ENCODE measurements at places on chromosomes 6 and 20.

GRCh38 chr6:27922949-27923348 lies 10.8 kb upstream of the OR2B2 start:
- DNase-seq, result no peak

GRCh38 chr20:48196001-48196400 lies 410.7 kb upstream of the SULF2 start:
- DNase-seq, result no peak

DNA sequence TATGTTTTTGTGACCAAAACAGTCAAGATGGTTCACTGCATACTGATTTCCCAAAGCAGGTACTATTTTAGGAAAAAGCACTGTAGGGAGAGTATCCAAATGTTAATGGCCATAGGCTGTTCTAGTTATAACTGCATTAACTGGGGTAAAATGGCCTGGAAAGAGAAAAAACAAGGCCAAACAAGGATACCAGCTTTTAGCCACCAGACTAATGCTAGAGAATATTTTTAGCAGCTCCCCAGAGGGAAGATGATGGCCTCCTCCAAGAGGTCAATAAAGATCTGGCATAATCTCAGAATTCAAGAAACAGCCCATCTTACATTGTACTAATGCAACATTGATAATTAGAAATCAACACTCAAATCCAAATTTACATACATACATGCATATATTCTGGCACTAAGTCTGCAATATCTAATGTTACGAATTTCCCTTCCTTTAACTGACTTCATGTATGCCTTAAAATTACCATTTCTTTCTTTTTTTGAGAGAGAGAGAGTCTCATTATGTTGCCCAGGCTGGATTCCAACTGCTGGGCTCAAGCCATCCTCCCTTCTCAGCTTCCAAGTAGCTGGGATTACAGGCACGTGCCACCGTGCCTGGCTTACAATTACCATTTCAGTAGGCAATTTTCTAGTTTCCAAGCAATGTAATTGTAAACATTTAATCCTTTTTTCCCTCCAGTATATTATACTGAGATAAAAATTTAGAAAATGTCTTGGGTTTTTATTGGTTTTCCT lies 9.3 kb downstream of the COX7A2 start:
- DNase-seq, result no peak

DNA sequence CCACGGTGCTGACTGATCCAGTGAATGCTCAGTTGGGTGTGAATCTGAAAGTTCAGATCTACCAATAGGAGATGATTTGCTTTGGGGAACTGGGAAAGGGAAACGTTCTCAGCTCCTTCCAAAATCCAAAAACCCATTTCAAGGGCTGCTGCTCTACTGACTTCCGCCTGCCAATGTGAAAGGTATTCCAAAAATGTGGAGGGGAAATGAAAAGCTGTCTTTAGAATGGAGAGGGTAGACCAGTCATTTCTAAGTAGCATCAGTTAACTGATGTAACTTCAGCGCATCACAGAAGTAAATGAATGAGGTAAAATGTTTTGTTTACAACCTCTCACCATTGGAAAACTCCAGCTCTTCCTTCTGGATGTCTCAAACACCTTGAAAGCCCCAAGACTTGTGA lies 19.6 kb upstream of the EYA2 start:
- DNase-seq, result no peak

- DNase-seq, result no peak
Observed at GRCh38 chr6:17149571-17149970, 47.7 kb downstream of the STMND1 start.

DNA sequence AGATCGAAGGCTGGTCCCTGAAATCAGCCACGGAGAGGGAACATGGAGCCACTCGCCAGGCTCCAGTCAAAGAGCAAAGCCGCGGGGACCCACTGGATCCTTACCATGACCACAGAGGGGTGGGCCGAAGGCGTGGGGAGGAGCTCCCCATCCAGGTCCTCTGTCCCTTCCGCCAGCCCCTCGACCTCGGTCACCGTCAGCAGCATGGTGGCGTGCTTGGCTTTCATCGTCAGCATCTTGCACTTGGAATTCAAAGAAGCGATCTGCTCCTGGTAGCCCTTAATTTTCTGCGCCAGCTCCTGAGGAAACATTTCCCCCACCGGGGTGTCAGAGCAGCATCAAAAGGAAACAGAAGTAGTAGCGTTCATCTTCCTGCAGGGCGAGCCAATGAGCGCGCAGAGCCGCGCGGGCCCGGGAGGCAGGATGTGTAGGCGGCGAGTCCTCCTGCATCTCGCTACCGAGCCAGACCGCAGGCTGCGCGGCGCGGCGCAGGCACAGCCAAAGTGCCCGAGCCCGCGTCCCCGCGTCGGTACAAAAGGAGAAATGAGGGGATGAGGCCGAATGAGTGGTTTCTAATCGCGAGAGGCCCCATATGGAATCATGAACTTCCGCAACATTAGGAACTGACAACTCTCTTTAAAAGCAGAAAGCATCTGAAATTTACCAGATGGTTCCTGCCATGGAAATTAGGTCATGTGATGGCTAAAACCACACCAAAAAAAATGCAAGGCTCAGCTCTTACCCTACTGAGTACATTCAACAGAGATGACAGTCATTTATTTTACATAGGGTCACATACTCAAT lies 335.2 kb downstream of the SYNE1 start:
- DNase-seq, result peak; percentile 53

DNA sequence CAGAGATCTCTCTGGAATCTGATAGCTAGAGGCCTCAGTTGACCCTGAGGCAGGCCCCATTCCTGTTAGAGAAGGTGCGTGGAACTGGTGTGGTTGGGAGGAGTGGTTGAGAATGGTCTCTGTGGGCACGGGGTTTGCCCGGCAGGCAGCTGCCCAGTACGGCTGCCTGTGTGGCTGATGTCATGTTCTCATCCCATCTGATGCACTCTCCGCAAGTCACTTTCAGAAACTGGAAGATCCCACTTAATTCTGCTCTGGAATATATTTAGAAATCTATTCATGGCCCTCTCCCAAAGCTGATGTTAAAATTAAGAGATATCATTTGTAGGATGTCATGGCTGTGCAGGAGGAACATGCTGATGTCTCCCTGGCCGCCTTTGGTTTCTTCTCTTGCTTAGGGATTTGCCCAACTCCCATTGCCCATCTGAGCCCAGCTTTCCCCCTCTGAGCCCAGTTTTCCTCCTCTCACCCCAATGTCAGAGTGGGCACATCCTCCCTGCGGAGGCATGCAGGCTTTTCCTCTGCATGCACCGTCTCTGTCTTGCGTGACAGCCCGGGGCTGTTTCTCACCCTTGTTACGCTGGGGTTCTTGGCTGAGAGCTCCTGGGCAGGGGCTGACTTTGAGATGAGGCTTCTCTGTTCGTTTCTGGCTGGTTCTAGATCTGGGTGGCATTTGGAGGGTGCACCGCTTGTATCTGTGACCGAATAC lies 21.0 kb downstream of the PHACTR3 start:
- no peak for DNase-seq

DNA sequence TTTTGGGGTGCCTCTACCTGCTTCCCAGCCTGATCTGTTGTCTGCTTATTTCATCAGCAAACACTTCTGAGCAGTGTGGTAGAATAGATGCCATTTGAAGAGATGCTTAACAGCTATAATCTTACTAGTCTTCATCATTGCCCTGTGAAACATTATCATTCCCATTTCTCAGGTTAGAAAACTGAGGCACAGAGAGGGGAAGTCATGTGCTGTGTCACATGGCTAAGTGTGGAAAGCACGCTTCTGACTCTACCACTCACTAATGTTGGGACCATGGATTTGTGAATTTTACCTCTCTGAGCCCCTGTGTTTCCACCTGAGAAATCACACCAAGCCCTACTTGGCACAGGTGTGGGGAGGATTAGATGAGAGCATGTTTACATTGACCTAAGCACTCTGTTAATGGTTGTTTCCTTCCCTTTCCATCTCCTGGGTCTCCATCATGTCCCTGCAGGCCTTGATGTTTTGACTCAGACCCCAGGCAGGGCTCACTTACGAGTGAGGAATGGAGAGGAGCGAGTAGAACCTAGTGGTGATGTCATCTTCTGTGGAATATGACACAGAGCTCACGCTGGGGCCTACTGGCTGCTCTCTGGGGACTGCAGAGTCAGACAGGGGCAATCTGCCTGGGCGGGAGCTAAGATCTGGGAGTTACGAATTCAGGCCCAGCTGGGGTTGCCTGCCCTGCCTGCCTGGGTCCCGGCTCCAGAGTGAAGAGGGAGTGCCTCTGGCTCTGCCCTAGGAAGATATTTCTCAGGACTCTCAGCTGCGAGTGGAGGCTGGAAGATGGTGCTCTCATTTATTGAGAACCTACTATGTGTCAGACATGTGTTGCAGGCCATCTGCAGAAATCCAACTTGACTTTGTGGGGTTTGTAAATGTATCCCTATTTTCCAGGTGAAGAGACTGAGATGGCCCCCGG lies 64.3 kb downstream of the CDH22 start:
- peak; percentile 70 for DNase-seq

- DNase-seq, result no peak
Observed at GRCh38 chr6:158834675-158835385, 15.7 kb upstream of the EZR start.

GRCh38 chr20:3632311-3633004 lies 30.7 kb downstream of the GFRA4 start:
- DNase-seq, result no peak

GRCh38 chr6:39941138-39941537 lies 6.9 kb upstream of the MOCS1 start:
- no peak for DNase-seq

DNA sequence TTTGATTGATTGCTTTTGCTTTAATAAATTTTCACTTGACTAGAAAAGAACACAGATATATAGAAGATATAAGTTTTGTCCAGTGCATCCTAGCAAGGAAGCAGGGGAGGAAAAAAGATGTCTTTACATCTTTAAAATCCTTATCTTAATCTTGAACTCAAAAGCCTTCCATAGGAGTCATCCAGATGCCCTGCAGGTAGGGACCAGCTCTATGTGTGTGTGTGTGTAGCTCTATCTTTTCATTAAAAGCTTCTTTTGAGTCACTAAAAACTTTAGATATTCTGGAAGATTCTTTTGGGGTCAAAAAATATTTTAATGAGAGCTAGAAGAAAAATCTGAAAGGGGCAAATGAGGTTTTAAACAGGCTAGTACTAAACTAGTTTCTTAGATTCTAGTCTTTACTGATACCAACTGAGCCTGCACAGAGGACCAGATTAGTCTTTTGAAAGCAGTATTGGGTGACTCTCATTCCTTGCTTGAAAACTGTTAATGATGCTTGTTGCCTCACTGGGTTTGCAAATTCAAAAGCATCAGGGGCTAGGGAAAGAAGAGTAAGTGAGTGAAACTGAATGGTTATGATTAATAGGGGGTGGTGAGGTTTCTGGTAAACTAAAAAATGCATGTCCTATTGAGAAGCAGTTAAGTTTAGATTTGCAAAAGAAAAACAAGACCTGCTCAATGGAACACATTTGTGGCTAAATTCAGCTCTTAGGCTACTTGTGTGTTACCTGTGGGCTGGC lies 40.6 kb upstream of the JAG1 start:
- DNase-seq, result no peak

GRCh38 chr20:40008177-40008576 lies 680.9 kb downstream of the MAFB start:
- no peak for DNase-seq

DNA sequence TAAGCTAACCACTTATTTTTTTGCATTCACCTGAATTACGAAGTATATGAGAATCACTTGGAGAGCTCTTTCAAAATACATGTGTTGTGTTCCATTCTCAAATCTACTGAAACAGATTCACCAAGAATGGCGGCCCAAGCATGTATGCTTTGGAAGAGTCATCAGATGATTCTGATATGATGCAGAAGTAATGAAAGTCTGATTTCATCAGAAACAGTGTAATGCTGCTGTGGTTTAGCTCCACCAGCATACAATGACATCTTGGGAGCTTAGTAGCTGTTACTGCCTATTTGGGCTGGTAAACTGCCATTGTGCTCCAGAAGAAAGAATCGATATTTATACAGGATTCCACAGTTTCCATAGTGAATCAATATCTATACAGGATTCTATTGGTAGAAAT lies 52.9 kb downstream of the UBR2 start:
- no peak for DNase-seq

- peak; percentile 35 for DNase-seq
Observed at GRCh38 chr6:135162678-135163439, 18.2 kb upstream of the MYB start.

DNA sequence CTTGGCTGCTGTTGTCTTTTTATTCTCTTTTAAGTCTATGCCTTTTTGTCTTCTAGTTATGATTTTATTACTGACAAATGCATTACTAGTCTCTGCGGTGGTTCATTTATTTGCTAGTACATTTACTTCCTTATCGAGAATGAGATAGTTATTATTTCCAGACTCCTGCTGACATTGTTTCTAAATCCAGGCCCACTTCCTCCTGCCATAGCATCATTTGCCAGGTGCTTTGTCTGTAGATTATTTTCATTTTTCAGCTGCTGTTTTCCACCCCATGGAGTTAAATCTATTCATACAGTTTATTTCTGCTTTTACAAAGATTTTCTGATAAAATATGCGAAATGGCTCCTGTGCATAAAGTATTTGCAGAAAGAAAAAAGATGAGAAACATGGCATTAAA lies 459.7 kb downstream of the MMUT start:
- no peak for DNase-seq

DNA sequence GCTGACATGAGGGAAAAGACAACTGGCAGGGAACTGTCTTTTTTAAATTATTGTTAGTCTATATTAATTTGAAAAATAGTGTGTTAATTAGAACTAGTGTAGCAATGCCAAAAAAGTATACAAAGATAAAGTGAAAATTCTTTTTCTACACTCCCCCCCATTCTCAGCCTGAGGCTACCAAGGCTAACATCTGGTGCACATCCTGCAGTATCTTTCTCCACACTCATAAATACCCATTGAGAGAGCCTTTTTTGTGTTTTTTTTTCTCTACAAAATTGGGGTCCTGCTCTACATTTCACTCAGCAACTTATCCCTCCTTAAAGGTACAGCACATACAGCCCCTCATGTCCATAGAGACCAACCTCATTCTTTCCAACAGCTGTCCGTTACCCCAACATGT lies 20.7 kb downstream of the PREX1 start:
- no peak for DNase-seq

GRCh38 chr20:21559305-21559704 lies 45.4 kb upstream of the NKX2-2 start:
- no peak for DNase-seq

DNA sequence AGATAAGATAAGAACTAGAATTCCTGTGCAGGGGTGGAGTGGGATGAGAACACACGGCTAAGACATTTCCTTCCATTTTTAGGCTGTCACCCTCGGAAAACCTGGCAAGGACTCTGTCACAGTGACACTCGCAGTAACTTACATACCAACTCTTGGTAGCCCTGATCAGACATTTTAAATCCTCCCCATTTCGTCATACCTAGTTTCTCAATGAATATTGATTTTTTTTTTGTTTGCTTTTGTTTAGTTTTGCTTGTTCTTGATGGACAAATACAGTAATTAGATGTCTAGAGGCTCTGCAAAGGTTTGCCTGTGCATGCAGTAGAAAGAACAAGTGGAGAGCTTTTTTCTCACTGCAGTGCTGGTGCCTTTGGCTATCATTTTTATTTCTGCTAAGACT lies 213.0 kb upstream of the FAM83B start:
- DNase-seq, result no peak

- DNase-seq, result peak; percentile 77
Observed at GRCh38 chr20:23629017-23629541, 8.7 kb downstream of the CST3 start.
